ENCODE measurements at places on chromosomes 2 and 18. TPM values are rescaled to one million over a fixed set of nuclear protein-coding genes. Genes with fewer than 3 reads are reported as not detected.

Gene SH3RF3
- polyA plus RNA-seq, result 5.6 TPM

Gene NBEAL1
- 14.4 TPM for polyA plus RNA-seq

Gene FER1L5
- polyA plus RNA-seq, result 0.85 TPM

Gene TLX2
- 0.17 TPM for polyA plus RNA-seq

Gene TNS1
- 75.9 TPM for polyA plus RNA-seq

Gene TPO
- polyA plus RNA-seq, result 0.04 TPM

Gene RFX8
- 0.75 TPM for polyA plus RNA-seq

Gene MEP1B
- polyA plus RNA-seq, result not detected

GRCh38 chr2:105787376-105788318 lies 42.9 kb downstream of the NCK2 start:
- no peak for DNase-seq

GRCh38 chr2:56357655-56358295 lies 174.0 kb downstream of the CCDC85A start:
- DNase-seq, result no peak

DNA sequence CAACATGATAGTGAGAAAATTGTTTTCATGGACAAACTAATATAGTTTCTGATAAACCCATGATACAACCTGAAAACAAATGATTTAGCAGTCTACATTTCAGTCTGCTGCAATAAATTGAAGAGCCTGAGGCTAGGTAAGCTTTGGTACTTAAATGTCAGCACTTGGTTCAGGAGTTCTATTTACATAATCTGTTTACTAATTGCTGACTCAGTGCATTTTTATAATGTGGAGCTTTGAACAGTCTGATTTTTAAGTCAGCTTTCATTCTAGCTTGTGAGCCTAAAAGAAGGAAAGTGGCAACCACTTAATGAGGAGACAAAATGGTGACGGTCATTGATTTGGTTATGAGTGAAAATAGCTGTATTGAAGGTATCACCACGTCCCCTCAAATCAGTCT lies 488.6 kb downstream of the CPS1 start:
- no peak for DNase-seq

GRCh38 chr2:237012004-237012403 lies 73.7 kb upstream of the COPS8 start:
- no peak for DNase-seq

DNA sequence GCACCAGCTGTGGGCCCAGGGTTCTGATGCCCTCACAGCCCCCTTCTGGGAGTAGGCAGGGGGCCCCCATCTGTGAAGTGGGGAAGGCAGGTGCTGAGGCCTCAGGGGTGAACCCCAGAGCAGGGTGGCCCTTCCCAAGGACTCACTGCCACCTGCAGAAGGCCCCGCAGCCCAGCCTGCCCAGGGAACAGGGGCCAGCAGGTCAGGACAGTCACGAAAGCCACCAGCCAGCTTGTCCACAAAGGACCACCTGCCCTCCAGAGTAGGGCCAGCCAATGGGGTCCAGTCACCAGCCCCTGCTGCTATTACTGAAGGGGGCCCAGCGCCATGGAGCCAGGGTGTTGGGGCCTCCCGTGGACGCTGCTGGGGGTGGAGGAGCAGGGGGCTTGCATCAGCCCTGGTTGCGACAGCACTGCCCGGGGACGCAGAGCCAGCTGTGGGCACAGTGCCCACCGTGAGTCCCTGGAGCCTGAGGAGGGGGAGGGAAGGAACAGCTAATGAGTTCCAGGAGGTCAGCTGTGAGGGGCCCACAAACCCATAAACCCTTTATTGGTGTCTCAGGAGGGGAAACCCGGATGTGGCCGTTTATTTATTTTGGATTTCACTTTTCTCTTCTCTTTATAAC lies 11.5 kb upstream of the SNED1 start:
- DNase-seq, result no peak

GRCh38 chr2:109032229-109032820 lies 43.3 kb upstream of the EDAR start:
- DNase-seq, result peak; percentile 35

GRCh38 chr2:73981081-73982001 lies 3.4 kb upstream of the TET3 start:
- no peak for DNase-seq

GRCh38 chr2:236883819-236884218 lies 201.9 kb upstream of the COPS8 start:
- no peak for DNase-seq

- DNase-seq, result no peak
Measured at GRCh38 chr2:81225756-81226155, 921.2 kb upstream of the LRRTM1 start.

GRCh38 chr2:150140777-150141176 lies 346.7 kb downstream of the RND3 start:
- no peak for DNase-seq

- no peak for DNase-seq
Measured at GRCh38 chr2:34025196-34025595, 426.1 kb upstream of the FAM98A start.

- DNase-seq, result no peak
Measured at GRCh38 chr2:47309952-47310800, 92.8 kb upstream of the MSH2 start.

- no peak for DNase-seq
Measured at GRCh38 chr2:143026411-143027054, 102.7 kb upstream of the ARHGAP15 start.

DNA sequence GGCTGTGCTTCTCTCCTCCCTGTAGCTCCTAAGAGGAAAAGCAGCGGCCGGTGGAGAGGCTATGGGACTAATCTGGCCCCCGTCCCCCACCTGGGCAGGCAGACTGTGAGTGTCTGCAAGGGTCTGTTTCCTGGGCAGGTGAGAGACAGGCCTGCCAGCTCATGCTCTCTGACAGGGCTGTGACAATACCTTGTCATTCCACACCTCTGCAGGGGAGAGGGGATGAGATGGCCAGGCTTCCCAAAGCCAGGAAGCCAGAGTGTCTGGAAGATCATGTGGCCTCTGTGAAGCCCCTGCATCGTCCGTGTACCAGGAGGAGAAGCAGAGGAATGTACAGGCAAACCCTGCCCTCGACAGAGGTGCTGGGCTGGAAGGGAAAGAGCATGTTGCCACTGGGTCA lies 142.5 kb upstream of the GATA6 start:
- no peak for DNase-seq

DNA sequence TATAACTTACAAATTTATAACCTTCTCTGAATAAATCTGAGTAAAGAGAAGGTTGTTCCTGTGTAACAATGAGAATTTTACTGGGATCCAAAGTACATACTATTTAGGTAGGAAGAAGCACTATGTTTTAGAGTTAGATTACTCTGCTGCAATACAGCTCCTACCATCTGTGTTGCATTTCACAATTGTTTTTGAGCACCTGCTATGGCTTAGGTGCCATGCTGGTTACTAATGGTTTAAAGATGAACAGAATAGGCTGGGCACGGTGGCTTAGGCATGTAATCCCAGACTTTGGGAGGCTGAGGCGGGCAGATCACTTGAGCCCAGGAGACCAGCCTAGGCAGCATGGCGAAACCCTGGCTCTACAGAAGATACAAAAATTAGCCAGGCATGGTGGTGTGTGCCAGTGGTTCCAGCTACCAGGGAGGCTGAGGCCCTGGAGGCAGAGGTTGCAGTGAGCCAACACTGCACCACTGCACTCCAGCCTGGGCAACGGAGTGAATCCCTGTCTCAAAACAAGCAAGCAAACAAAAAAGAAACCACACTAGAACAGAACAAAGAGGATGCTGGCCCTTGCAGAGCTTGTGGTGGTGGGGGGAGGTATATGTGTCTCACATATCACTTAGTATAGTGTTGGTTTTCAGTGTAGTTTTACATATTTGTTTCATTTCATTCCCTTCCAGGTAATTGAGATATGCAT lies 56.7 kb downstream of the SPTBN1 start:
- DNase-seq, result no peak

DNA sequence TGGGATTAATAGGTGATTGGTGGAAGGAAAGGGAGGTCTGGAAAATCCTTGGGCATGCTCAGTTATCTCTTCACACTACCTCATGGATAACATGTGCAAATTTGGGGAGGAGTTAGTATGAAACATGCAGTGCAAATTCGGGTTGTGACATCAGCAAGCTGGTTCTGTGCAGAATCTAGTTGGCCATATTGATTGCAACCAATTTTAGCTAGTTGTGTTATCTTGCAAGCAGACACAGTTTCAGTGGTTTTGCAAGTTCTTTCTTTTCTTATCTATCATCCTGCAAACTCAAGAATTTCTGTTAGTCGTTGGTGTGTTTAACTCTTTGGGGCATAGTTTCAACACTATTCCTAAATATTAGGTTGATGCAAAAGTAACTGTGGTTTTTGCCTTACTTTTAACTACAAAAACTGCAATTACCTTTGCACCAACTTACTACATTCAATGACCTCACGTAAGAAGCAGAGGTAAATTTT lies 135.4 kb downstream of the PTH2R start:
- DNase-seq, result peak; percentile 21

- no peak for DNase-seq
Measured at GRCh38 chr2:132463719-132464118, 47.1 kb downstream of the GPR39 start.

Measured in renal pelvis (tissue), 12 donors.